ENCODE measurements at places on chromosomes 2 and 18.

DNA sequence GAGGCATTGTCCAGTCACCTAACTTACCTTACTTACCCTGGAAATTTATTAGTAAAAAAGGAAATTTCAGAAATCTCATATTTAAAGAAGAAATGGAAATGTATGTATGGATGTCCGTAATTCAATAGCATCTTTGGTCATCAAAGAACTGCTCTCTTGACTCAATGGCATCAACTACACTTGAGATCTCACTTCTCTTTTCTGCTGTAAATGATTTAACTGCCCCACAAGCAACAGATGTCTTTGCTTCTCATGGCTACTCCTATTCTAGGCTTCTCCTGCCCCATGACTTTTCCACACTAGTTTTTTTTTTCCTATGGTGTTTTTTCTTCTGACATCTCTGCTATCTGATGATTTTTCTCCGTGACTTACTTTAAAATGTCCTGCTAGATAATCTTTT lies 34.0 kb upstream of the ERMN start:
- DNase-seq, result no peak

DNA sequence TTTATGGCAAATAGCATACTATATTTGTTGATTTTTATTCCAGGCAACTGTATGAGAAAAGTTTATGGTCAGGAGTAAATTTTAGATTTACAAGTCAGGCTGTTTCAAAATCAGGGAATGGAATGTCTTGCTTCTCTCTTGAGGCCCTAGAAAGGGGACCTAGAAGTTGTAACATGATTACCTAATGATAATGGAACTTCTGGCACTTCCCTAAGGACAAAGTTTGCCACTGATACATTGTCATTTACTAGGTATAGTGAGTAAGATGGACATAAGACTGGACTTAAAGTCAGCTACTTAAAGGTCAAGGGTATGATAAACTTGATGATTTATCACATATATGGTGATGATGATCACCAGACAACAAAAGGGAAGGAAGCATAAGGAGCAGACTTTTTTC lies 103.3 kb upstream of the VRK2 start:
- DNase-seq, result no peak

DNA sequence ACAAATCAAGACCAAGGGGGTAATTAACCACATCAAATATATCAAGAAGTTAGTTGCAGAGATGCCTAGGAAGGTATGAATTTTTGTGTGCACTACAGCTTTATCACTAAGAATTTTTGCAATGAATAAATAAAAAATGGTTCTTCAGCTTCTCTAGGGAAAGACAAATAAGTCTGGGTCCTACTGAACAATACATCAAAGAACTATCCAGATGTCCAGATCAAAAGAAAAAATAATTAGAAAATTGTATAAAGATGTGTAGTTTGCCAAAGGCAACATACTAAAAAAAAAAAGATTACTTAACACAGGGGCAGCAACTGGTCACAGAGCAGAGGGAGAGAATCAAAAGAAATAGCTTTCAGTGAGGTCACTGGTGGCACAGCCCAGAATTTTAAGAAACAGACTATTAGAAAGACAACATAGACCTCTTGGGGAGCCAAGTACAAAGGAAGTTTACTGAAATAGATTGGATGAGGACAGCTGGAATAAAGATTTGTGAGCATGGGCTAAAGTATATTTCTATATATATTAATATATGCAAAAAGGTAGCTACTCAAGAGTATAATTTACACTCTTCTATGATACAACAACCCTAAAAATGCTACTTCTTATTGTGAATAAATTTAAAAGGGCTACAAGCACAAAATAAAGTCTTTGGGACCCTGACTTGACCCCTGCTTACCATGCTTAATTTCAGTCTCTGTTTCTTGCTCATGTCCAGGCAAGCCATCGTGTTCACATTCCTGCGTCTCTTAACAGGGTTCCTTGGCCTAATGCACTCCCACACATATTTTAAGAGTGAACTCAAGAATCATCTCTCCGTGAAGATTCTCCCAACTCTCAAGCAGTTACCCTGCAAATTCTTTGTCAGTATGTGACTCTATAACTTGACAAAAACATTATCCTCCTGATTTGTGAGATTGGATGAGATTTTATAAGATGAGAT lies 99.0 kb upstream of the GRB14 start:
- no peak for DNase-seq

DNA sequence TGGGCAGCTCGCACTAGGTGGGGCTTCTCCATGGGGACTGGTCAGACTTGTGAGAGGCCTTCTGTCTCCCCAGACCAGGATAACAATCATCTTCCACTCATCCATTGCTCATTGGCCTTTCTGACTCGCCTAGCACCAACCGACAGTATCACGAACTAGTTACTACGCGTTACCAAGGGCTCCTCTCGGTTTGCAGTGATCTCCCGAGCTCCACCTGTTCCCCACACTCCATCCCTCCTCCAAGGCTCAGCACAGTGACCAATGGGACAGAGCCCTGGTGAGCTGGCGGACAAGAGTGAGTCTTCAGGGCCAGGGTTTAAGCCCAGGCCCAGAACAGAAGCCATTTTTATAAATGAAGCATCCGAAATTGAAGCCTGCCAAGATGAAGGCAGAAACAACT lies 42.8 kb upstream of the SMAD7 start:
- DNase-seq, result no peak

DNA sequence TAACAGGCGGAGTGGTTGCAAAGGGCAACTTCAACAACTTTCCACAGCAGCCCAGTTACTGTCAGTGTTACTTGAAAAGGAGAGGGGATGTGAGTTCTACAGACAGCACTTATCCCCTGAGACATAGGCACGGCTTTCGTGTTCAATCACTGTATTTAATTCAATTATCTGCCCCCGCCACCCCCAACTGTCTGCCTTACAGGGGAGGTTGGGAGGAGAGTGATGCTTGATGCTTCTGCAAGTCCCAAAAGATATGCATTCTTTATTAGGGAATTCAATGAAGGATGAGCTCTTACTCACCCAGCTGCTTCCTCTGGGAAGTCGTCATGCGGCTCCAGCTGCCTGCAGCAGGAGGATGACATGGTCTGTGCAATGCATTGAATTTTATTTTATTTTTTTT lies 639.9 kb downstream of the DCC start:
- DNase-seq, result no peak

DNA sequence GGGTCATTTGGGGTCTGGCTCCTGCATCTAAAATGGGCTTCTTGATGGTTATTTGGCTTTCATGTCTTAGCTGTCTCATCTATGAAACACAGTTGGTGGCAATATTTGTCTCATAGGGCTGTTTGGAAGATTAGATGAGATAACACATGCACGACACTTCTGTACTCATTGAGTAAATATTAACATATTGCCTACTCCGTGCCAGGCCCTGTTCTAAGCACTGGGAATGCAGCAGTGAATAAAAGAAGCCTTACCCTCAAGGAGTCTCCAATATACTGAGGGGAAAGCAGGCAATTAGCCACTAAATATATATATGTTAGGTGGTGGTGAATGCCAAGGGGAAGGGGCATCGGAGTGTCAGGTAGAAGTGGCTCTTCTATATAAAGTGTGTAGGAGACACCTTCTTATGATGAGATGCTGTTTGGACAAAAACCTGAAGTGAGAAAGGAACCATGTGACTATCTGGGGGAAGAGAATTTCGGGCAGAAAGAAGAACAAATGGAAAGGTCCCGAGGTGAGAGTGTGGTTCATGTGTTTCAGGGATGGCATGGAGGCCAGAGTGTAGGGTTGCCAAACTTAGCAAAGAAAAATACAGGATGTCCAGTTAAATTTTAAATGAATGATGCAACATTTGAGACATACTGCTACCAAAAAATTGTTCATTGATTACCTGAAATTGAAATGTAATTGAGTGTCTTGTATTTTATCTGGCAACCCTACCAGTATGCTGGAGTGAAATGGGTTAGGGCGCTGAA lies 11.8 kb downstream of the SLC3A1 start:
- DNase-seq, result no peak

GRCh38 chr2:169302364-169302763 lies 60.0 kb downstream of the LRP2 start:
- no peak for DNase-seq

DNA sequence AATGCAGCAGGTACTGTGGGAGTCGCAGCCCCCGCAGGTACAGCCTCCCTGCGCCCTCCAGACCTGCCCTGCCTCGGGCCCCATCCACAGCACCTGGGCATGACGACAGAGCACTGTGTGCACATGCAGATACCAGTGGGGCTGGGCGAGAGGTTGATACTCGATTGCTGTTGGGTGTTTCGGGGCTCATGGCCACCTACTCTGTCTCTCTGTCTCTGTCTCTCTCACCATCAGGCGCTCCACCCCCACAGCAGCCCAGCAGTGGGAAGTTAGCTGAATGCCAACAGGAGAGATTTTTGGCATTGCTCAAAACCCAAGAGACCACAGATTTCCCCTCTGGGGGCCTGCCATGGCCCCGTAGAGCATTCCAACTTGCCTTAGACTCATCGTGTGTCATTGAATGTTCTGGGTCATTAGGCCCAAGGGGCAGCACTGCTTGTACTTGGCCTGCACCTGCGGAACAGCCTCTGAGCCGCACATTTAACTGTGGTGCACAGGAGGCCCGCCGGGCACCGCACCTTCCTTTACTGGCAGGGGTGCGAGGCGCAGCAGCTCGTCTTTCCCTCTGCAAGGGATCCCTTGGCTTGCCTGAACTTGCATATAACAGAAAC lies 18.8 kb downstream of the KCNIP3 start:
- no peak for DNase-seq

DNA sequence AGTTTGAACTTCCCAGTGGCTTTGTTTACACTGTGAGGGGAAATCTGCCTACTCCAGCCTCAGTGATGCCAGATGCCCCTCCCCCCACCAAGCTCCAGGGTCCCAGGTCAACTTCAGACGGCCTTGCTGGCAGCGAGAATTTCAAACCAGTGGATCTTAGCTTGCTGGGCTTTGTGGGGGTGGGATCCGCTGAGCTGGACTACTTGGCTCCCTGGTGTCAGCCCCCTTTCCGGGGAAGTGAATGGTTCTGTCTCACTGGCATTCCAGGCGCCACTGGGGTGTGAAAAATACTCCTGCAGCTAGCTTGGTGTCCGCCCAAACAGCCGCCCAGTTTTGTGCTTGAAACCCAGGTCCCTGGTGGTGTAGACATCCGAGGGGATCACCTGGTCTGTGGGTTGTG lies 70.0 kb upstream of the NEUROD1 start:
- no peak for DNase-seq

- peak; percentile 56 for DNase-seq
Observed at GRCh38 chr18:136433-136832, 21.9 kb upstream of the USP14 start.

DNA sequence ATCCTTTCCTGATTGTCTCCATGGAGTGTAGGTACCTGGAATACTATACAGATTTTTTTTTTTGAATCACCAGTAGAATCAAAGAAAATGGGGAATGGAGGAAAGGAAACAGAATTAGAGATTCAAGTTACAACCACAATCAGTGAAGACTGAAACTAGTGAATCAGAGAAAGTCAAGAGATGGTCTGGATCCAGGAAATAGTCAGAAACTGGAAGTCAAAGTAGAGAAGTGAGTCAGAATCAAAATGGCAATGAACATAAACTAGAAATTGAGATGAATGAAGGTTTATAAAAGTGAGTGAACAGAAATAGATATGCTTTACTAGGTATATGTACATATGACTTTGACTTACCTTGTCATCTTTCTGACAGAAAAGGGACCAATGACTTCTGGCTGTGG lies 579.0 kb downstream of the PLCL1 start:
- DNase-seq, result no peak

- DNase-seq, result no peak
Observed at GRCh38 chr2:214127571-214127970, 283.3 kb upstream of the VWC2L start.

DNA sequence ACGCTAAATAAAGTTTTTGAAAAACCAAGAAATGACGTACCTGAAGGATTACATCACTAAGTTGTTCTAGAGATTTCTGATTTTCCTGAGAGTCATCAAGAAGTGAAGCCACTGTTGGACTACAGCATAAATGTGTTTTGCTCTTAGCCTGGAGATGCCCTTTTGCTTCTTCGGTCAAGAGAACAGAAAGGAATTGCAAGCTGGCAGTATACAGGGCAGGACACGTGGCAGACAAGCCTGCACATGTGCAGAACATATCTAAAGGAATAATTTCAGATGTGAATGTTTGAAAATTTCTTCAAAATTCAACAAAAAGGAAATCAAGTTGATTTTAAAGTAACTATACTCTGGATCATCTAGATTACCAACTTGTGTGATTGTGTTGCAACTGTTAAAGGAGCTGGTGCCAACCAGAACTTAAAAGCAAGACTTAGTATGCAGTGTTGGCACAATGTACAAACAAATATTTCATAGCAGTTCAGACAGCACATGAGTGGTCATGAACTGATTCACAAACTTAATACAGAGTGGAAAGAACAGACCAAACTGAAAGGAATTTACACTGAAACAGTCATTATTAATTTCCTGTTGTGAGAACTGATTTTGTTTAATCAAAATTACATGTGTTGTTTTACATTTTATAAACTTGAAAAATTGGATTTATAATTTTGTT lies 100.4 kb upstream of the CD226 start:
- no peak for DNase-seq

DNA sequence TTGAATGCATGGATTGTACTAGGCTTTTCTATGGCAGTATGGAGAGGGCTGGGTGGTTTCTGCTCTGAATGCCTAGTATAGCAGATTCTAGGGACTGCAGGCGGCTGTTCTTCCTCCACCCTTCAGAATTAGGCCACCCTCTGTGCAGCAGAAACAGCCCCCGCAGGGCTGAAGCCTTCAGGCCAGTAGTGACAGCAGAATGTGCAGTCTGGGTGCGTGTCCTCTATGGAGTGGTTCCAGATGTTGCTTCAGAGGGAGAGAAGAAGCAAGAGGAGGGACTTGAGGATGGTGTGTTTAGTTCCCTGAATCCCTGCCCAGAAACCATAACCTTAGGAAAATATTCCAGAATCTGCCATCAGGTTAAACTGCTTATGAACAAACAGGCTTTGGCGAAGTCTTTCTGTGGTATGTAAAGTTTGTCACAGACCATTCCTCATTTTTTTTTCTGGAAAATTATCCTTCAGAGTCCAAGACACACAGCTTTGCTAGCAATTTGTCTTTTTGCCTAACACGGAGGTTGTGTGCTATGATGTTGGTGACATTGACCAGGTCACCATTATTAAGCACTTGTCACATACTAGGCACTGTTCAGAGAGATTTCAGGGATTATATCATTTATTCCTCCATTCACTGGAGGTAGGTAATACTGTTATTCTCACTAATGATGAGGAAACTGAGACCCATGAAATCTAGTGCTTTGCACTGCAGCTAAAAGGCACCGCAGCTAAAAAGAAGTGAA lies 21.1 kb downstream of the CASP10 start:
- DNase-seq, result no peak

DNA sequence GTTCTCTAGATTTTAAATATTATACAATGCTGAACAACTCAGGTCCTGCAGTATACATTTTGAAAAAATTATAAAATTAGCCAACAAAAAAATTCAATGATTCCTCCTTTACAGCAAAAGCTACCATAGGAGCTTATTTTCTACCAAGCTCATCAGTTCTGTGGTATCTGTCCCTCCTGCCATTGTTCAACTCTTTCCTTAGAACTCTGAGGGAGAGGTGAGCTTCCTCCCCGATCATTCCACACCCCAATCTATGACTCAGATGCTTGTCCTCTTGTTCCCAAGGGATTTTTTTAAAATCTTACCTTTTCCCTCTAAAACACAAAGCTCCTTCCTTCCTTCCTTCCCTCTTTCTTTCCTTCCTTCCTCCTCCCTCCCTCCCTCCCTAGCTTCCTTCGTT lies 13.5 kb downstream of the DPP4 start:
- no peak for DNase-seq

- DNase-seq, result no peak
Observed at GRCh38 chr2:32941944-32942690, 4.6 kb upstream of the LTBP1 start.
